ENCODE measurements at places on chromosomes 13 and 19. TPM values are rescaled to one million over a fixed set of nuclear protein-coding genes. Genes with fewer than 3 reads are reported as not detected.

CEACAM21 gene
- 20.6 TPM for total RNA-seq

CAPN12 gene
- total RNA-seq, result 3.6 TPM

MBOAT7 gene
- total RNA-seq, result 24.2 TPM

GAMT gene
- 5.2 TPM for total RNA-seq

KLF1 gene
- total RNA-seq, result 0.52 TPM

TBXA2R gene
- not detected for total RNA-seq

ADGRE2 gene
- total RNA-seq, result 4.6 TPM

APOC4 gene
- not detected for total RNA-seq

ICAM4 gene
- 2.1 TPM for total RNA-seq

FXYD5 gene
- total RNA-seq, result 236 TPM

IGFL3 gene
- total RNA-seq, result not detected

ZGLP1 gene
- total RNA-seq, result 7.3 TPM

KIR3DL2 gene
- total RNA-seq, result 10.3 TPM

PLEKHF1 gene
- total RNA-seq, result 17.7 TPM

CPB2 gene
- not detected for total RNA-seq

C19orf38 gene
- 2.7 TPM for total RNA-seq

CYP4F8 gene
- total RNA-seq, result not detected

DLEU7 gene
- not detected for total RNA-seq
